H9 (cell line): ENCODE measurements at places on chromosomes 5 and 9. TPM values are rescaled to one million over a fixed set of nuclear protein-coding genes. Genes with fewer than 3 reads are reported as not detected.

The PCDHGC5 gene
- total RNA-seq: 0.57 and 0.66 TPM in 2 replicates

The ANKS6 gene
- total RNA-seq: 44.5 and 46.3 TPM in 2 replicates

The NEUROG1 gene
- total RNA-seq: not detected in 2 replicates

- H3K4me1 ChIP-seq: no peaks in the 10 kb centered on the region
- no peak overlapping the region for H3K27ac ChIP-seq
- no peaks in the 10 kb centered on the region for H3K27me3 ChIP-seq
- no peak overlapping the region for H3K4me3 ChIP-seq
- no peak for DNase-seq
These were observed 194.2 kb downstream of the NSG2 start for GRCh38 chr5:174239718-174240117.

DNA sequence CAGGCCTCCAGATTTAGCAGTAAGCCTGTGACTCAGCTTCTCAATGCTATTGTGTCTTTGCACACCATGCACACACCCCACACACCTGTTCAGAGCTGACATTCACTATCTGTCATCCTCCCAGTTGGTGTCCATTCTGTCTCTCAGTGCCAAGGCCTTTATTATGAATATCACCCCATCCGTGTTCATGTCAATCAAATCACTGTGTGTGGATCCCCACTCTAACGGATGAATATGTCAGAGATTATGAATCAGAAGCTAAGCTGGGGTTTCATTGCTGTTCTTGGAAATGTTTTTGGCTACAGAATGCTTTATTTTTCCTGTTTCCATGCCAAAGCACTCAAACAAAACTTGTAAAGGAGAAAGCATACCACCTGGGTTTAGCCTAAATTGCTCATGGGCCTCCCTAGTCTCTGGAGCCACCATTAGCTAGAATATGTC lies 9.4 kb upstream of the MAMDC2 start:
- DNase-seq: no peak
- no peak overlapping the region for H3K4me3 ChIP-seq
- peaks cover 14% of the 10 kb centered on the region for H3K36me3 ChIP-seq
- H3K4me1 ChIP-seq: no peaks in the 10 kb centered on the region
